ENCODE measurements at places on chromosomes 6 and 20.

DNA sequence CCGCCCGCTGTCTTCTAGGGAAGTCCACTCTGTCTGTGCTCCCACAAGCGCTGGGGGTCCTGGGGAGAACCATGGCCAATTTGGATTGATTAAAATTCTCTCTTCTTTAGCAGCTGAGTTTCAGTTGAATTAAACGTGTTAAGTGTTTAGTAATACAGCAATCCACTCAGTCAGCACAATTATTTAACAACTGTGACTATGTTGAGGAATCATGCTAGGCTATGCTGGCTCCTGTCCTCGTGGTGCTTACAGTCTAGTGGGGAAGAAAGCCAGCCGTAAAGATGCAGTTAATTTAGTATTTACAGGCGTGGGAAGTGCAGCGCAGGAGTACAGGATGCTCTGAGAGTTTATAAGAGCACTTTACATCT lies 88.9 kb upstream of the FOXP4 start:
- H3K36me3 ChIP-seq = no peaks in the 10 kb centered on the region
- no peak overlapping the region for H3K27ac ChIP-seq
- peaks cover 11% of the 10 kb centered on the region for H3K4me1 ChIP-seq
- DNase-seq = no peak

DNA sequence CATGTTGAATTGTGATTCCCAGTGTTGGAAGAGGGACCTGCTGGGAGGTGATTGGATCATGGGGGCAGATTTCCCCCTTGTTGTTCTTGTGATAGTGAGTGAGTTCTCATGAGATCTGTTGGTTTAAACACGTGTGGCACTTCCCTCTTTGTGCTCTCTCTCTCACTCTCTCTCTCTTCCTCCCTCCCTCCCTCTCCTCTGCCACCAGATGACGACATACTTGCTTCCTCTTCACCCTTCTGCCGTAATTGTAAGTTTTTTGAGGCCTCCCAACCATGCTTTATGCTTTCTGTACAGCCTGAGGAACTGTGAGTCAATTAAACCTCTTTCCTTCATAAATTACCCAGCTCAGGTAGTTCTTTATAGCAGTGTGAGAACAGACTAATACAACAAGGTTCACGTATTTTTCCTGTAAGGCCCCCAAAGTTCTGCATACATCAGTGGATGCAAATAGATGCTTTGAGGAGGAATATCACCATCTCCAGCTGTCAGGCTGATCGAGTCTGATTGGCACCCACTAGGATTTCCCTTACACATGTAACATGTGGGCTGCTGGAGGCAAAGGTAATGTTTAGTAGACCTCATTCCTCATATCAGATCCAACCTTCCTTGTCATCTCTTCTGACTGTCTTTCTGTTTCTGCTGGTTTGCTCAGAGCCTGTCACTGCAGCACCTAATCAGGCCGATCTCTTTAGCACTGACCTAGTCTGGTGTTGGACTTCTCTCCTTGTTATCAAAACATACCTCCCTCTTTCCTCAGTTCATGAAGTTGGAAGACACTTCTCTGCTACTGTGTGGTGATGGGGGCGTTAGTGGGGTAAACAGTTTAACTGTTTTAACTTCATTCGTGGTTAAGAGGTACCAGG lies 54.3 kb upstream of the BACH2 start:
- H3K27ac ChIP-seq = no peak overlapping the region
- no peaks in the 10 kb centered on the region for H3K27me3 ChIP-seq
- H3K36me3 ChIP-seq = no peaks in the 10 kb centered on the region
- no peak for DNase-seq
- H3K4me3 ChIP-seq = no peak overlapping the region
- no peaks in the 10 kb centered on the region for H3K4me1 ChIP-seq

- no peaks in the 10 kb centered on the region for H3K4me1 ChIP-seq
- H3K36me3 ChIP-seq = no peaks in the 10 kb centered on the region
- no peak for DNase-seq
- no peaks in the 10 kb centered on the region for H3K27me3 ChIP-seq
- no peak overlapping the region for H3K27ac ChIP-seq
- H3K4me3 ChIP-seq = no peak overlapping the region
These were observed 7.1 kb downstream of the CABLES2 start for GRCh38 chr20:62400021-62400420.

DNA sequence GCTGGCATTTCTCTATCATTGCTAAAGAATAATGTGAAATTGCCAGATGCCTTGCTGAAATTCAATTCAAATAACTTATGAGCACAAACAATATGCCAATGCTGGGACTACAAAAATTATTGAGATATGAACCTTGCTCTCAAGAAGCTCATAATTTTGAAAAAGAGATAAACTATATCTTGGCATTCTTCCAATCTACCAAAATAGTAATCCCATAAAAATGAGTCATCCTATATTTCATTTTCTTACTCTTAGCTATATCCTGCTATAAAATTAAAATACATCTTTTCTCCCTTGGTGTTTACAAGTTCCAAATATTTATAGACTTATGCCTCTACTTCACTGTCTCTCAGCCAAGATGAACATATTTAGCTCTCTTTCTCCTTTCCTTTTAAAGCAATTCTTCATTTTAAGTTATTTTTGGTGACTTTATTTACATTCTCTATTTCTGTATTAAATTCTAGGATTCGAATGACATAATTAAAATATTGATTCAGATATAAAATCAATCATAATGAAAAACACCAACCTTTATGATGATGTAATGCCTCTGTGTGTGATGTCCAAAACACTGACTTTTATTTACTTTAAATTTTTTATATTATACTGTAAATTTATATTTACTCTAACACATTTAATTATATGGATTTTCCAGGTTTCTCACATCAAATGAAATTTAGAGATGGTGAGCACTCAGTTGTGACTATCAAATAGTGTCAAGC lies 152.6 kb downstream of the CDK19 start:
- H3K4me1 ChIP-seq = peaks cover 22% of the 10 kb centered on the region
- H3K27me3 ChIP-seq = no peaks in the 10 kb centered on the region
- no peak overlapping the region for H3K4me3 ChIP-seq
- peak overlapping the region; percentile 20 for H3K27ac ChIP-seq
- H3K36me3 ChIP-seq = no peaks in the 10 kb centered on the region
- no peak for DNase-seq

DNA sequence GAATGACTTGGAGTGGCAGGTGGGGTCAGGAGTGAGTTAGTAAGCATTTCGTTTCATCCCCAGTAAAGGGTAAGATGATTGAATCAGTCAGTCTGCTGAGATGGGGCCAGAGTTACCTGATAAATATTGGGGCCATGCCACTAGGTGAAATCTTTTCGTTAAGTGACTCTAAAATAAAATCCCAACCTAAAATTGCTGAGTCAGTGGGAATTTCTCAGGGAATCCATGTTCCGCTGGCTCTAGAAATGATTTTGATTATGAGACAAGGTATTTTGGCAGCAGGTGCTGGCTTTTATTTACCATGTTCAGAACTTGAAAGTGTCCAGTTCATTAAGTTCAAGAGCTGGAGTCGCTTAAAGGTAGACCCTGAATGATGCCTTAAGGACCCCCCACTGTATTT lies 125.4 kb downstream of the GMPR start:
- H3K36me3 ChIP-seq = no peaks in the 10 kb centered on the region
- DNase-seq = no peak
- no peaks in the 10 kb centered on the region for H3K27me3 ChIP-seq
- no peak overlapping the region for H3K27ac ChIP-seq

- H3K27ac ChIP-seq = no peak overlapping the region
- H3K4me3 ChIP-seq = no peak overlapping the region
- DNase-seq = no peak
- H3K27me3 ChIP-seq = no peaks in the 10 kb centered on the region
- H3K4me1 ChIP-seq = peaks cover 14% of the 10 kb centered on the region
- H3K36me3 ChIP-seq = no peaks in the 10 kb centered on the region
These were observed 185.7 kb upstream of the MARCKS start for GRCh38 chr6:113671421-113671820.

DNA sequence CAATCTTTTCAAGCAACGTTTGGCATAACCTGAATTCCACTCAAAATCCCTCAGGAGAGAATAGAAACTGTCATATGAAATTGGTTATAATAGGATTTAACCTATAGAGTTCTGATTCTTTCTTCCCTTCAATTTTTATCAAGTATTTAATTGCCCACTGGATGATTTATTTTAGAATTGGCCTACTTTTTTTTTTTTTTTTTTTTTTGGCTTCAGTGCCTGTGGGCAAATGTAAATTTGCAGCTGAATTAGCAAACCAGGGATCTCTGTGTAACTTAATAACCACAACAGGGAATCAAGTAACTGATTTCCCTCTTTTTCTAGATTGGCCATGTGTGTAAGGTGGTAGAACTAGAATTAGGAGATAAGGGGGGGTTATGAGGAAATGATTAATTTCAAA lies 157.0 kb downstream of the SOX4 start:
- H3K4me1 ChIP-seq = peaks cover 64% of the 10 kb centered on the region
- H3K27ac ChIP-seq = no peak overlapping the region
- no peaks in the 10 kb centered on the region for H3K36me3 ChIP-seq
- no peaks in the 10 kb centered on the region for H3K27me3 ChIP-seq
- no peak for DNase-seq
- H3K4me3 ChIP-seq = no peak overlapping the region

DNA sequence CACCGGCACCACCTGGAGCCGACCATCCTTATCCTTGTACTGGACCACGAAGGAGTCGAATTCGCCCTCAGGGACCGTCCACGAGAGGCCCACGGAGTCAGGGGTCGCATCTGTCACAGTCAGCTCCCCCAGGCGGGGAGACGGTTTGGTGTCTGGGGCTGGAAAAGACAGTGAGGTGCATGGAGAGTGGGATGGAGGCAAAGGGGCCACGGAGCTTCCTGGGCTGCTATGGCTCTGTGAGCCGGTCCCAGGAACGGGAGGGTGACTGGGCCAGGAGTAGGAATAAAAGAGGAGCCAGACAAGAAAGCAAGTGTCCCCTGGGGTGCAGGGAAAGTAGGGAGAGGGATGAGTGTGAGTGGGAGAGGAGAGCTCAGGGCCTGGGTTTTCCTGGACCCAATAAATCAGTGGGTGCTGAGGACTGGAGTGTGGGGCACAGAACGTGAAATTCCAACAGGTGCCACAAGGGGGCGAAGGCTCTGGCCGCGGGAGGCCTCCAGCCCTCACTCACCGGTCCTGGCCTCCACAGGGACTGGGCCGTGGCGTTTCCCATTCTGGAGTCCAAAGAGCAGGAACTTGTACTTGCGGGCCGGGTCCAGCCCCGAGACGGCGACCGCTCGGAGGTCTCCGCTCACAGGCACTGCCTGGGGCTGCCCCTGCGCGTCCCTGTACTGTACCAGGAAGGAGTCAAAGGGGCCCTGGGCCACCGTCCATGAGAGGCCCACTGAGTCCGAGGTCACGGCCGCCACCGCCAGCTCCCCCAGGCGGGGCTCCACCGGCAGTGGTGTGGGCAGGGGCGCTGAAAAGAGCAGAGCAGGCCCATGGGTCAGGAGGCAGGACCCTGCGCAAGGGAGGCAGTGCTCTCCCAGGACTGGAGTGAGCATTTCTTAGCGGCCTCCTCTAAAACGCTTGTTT lies 9.9 kb downstream of the CYP21A2 start:
- DNase-seq = peak; percentile 38
- H3K4me3 ChIP-seq = peak overlapping the region; percentile 46
- peak overlapping the region; percentile 91 for H3K27ac ChIP-seq
- H3K4me1 ChIP-seq = peaks cover 30% of the 10 kb centered on the region

DNA sequence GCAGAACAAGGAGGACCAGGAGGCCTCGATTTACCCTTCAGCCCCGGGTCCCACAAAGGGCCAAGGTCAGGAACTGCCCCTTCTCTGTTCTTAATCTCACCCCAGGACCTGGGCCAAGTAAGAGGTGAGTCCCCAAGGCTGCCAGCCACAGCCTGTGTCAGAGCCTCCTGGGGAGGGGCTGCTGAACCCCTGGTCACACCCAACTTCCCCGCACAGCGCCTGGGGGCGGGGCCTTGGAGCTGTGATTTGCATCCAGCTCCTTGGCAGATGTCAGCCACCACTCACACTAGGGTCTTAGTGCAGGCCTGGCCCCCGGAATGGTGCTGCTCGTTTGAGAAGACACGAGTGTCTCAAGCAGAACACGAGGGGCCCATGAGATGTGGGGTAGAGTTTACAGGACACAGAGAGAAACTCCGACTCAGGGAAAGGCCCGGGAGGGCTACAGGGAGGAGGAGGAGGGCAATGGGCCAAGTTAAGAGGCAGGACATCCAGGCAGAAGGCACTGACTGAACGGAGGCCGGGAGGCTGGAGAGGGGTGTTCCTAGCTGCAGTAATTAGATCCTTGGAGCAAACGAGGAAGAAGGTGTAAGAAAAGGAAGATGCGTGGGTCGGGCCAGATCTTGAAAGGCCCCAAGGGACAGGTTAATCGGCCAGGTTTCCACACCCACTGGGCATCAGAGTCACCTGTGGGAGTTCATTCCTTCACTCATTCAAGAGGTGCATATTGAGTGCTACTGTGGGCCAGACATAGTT lies 26.9 kb downstream of the ZBP1 start:
- DNase-seq = no peak
- peaks cover 4% of the 10 kb centered on the region for H3K4me1 ChIP-seq
- no peak overlapping the region for H3K4me3 ChIP-seq
- H3K36me3 ChIP-seq = no peaks in the 10 kb centered on the region

DNA sequence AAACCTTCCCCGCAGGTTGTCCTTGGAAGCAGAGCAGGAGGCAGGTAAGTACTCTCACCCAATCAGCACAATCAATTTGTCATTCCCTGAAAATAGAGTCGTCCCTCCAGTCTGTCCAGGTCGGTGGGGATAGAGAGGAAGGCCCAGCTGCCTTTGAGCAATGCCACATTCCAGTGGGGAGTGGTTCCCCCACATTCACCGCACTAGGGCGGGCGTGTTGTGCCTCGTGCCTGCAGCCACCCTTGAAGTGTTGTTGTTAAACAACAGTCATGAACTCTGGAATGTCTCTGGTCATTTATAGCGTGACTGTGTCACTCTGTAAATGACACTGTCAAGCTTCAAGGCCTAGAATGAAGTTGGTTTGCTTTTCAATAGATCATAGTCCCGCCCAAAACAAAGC lies 33.4 kb downstream of the PRDM1 start:
- H3K4me1 ChIP-seq = peaks cover 28% of the 10 kb centered on the region
- H3K4me3 ChIP-seq = no peak overlapping the region
- peak; percentile 100 for DNase-seq
- H3K27ac ChIP-seq = peak overlapping the region; percentile 77

DNA sequence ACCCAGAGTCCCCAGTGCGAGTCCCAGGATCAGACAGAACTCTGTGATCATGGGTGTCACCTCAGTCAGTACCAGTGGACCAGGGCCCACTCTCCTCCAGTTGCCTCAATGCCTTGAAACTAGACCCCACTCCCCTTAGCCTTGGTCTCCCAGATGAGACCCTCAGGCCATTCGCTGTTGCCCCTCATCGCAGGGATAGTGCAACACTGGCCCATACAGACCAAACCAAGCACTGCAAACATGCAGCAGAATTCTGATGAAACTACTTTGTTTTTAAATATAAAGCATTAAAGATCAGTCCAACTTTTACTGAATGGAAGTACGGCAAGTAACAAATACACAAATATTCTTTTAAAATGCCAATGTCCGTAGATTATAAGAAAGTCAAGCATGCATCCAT lies 101.2 kb upstream of the NT5E start:
- no peak for DNase-seq
- H3K4me1 ChIP-seq = peaks cover 21% of the 10 kb centered on the region
- H3K27ac ChIP-seq = no peak overlapping the region
- H3K27me3 ChIP-seq = no peaks in the 10 kb centered on the region
- H3K4me3 ChIP-seq = no peak overlapping the region
- no peaks in the 10 kb centered on the region for H3K36me3 ChIP-seq

- no peak for DNase-seq
- H3K36me3 ChIP-seq = no peaks in the 10 kb centered on the region
- no peak overlapping the region for H3K4me3 ChIP-seq
- no peak overlapping the region for H3K27ac ChIP-seq
These were observed 52.6 kb upstream of the GCM1 start for GRCh38 chr6:53201270-53201669.
